CD4-positive, alpha-beta T cell treated with Interleukin-10 for 1 hour (primary cell): ENCODE measurements at places on chromosomes 11 and 22.
A peak's percentile ranks its signal among the peaks of the same experiment; 100 is the strongest.

DNA sequence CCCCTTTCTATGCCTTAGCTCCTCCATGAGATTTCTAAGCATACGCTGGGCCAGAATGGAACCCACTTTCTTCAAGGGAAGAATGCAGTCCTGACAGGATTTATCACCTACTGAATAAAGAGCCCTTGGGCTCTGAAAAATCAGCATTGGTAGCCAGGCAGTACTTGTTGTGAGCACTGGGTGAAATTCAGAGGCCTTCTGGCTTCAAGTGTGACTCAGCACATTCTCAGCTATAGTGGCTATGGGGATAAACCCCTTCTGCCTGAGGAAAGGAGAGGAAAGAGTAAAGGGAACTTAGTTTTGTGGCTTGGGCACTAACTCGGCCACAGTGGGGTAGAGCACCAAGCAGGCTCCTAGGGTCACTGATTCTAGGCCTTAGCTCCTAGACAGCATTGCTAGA lies 574.8 kb downstream of the JRKL start:
- DNase-seq = no peak

- no peak for DNase-seq
These were observed 169.4 kb upstream of the SYT13 start for GRCh38 chr11:45455536-45455935.

GRCh38 chr11:123473941-123474677 lies 44.0 kb downstream of the GRAMD1B start:
- no peak for DNase-seq

- peak; percentile 59 for DNase-seq
These were observed 1.3 kb downstream of the GNG3 start for GRCh38 chr11:62708793-62709192.

- DNase-seq = no peak
These were observed 2.7 kb downstream of the MYO18B start for GRCh38 chr22:25744694-25745093.

DNA sequence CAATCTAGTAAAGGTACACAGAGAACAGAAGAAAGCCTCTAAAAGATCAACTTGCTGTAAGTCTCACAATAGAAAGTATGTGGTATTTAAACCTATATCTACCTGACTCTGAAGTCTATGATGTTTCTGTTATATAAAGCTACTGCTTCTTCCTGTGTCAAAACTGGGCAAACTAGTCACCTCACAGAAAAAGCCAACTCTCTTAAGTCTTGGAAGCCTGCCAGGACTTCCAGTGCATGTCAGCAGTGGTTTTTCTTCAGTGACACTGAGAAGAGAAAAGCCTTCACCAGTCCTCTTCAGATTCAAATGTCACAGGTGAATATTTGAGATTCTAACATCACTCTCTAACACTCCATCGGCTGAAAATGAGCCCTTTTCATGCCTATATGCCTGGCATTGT lies 808.0 kb downstream of the DLG2 start:
- DNase-seq = no peak

- DNase-seq = peak; percentile 56
These were observed 38.1 kb downstream of the LMO1 start for GRCh38 chr11:8225589-8226036.

DNA sequence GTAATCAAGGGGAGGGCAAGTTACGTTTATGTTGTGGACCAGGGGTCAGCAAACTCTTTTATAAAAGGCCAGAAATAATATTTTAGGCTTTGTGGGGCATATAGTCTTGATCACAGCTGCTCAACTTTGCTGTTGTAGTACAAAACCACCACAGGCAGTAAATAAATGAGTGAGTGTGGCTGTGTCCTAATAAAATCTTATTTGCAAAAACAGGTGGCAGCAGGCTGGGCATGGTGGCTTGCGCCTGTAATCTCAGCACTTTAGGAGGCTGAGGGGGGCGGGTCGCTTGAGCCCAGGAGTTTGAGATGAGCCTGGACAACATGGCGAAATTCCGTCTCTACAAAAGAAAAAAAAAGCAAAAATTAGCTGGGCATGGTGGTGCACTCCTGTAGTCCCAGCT lies 57.9 kb upstream of the NUP160 start:
- DNase-seq = no peak

DNA sequence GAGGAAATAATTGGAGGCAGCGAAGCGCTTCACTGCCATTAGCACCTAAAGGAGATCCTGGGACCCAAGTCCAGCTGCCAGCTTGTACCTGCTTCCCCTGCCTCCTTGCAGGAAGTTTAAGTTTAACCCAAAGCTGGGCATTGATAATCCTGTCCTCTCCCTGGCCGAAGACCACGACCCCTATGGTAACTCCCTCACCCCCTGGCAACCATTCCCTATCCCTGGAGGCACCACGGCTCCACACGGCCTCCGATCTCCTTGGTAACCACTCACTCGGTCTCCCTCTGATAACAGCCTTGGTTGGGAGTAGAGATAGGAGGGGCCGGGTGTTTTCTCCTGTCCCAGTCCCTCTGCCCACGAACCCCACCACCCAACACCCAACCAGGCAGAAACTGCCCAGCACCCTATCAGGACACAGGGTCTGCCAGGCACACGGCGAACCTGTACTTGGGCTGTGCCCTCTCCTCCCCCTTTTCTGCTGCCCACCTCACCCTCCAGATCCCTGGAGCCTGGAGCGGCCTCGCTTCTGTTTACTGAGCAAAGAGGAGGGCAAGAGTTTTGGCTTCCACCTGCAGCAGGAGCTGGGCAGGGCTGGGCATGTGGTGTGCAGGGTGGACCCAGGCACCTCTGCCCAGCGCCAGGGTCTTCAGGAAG lies 833 bp downstream of the NHERF4 start:
- DNase-seq = no peak

DNA sequence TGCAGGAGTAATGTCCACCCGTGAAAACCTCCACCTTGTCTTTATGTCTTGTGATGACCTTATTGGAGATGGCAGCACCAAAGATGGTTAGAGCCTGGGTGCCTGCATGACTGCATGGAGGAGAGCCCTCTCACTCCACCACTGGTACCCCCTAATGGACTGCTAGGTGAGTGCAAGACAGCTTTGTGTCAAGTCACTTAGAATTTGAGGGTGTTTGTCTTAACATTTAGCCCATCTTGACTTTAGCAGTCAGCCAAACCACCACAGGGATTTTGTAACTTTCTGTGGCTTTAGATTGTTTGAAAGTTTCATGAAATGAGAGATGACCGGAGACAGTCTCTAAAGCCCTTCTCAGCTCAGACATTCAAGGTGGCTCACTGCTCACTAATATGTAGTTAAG lies 232.9 kb upstream of the NCAM1 start:
- no peak for DNase-seq

GRCh38 chr11:117872975-117873827 lies 3.3 kb downstream of the FXYD6 start:
- DNase-seq = no peak

DNA sequence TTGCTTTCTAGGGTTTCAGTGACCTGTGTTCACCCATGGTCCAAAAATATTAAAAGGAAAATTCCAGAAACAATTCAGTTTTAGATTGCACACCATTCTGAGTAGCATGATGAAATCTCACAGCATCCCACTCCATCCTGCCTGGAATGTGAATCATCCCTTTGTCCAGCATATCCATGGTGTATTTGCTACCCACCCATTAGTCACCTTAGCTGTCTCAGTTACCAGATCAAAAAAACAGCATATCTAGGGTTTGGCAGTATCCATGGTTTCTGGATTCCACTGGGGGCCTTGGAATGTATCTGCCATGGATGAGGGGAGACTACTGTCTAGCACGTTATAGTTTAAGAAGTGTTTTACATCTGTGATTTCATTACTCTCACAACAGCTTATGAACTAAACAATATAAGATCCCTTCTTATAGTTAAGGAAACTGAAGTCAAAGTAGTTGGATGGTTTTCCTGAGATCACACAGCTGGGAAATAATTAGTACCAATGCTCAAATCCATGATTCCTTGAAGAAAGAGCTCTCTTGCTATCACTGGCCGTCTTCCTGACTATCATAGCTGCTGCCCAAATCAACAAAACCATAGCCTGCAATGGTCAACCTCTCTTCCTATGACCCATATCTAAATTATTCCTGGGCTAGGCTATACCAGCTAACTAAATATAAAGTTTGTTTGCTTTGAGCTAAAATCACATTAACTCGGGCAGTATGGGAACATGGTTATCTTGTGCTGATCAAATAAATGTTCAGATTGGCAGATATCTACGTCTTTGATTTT lies 122.6 kb downstream of the MICAL2 start:
- no peak for DNase-seq

DNA sequence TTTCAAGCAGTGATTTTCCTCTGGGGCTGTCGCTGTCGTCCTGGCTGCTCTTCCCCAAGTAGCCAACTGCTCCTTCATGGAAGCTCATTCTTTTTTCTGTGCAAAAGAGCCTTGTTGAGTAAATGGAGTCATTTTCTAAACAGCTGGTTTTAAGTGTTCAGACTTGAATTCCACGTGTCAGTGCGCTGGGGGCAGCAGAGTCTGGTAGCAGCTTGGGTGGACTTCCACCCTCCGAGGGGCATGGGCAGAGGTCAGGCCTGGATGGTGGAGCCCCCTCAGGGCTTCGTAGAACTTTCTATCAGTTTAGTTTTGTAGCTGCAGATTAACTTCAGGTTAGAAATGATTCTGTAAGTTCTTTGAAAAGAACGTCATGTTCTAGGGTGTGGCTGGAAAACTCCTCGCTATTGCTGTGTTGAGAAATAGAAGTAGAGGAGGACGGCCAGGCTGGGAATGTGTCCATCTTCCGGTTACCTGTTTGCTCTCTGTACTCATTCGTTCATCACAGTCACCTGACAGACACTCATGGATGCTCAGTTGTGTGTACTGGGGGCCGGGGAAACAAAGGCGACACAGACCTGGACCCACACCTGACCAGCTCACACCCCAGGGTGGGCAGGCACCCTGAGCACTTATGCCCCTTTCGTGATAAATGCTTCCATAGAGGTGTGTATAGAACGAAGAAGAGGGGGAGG lies 270.7 kb downstream of the TBC1D22A start:
- DNase-seq = no peak

DNA sequence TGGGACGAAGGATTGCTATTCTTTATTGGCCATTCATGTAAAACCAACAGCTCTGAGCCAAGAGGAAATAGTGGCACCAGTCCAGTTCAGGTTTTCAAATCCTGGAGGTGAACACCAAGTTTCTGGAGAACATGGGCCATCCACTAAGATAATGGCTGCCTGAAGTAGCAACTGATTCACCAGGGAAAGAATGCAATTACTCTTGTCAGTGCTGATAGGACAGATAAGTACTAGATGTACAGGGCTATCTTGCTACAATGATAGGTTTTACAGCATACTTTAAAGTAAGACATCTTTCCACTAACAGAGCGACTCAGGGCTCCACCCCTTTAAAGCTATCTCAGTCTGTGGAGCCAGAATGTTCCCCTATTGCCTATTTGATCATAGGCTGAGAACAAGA lies 36.8 kb upstream of the APOA1 start:
- DNase-seq = no peak

DNA sequence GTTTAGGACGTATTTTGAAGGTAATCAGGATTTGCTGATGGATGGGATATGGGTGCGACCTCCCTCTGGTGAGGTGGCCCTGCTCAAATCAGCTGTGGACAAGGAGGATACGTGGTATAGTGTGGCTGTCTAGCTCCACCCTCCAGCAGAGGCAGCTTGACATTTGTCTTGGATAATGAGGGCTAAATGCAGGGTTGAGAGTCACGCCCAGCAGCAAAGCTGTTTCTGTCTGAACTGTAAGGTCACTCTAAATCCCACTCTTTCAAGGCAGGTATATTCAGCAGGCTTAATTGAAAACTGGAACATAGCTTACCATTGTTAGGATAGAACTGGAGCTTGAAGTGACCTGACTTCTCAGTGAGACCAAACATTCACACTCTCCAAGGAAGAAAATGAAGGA lies 98.7 kb downstream of the SWAP70 start:
- no peak for DNase-seq

DNA sequence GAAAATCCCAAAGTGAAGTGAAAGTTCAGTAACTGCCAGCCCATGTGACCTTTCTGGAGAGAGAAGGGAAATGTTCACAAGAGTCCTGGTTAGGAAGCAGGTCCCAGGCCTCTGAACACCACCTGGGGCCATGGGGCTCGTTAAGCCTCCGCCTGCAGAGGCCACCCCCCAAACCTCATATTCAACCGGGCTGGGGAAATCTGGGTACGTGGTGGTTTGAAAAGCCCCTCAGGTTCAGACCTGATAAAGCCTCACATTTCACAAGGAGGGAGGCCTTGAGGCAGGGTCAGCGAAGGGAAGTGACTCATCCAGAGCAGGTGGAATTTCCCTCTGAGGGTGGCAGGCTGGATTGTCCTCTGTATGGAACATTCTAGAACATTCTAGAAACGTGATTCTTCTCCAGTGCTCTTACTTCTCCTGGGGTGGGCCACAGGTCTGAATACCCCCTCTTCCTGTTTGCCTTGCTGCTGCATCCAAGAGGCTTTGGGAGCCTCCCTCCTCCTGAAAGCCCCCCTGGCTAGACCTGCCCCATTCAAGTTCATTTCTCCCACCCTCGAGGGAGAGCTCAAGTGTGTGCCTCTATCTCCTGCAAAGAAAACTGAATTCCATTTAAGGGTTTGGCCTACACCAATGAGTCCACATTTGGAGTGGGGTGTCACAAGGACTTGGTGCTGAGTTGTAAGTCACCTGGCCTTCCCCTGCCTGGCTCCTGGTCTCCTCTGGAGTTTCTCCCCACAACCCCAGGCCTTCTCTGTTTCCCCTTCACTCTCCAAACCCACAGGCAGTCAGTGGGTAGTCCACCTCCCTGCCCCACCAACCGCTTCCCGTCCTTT lies 6.3 kb downstream of the FXYD2 start:
- DNase-seq = peak; percentile 69

GRCh38 chr11:409008-409599 lies 5.7 kb downstream of the SIGIRR start:
- DNase-seq = no peak

DNA sequence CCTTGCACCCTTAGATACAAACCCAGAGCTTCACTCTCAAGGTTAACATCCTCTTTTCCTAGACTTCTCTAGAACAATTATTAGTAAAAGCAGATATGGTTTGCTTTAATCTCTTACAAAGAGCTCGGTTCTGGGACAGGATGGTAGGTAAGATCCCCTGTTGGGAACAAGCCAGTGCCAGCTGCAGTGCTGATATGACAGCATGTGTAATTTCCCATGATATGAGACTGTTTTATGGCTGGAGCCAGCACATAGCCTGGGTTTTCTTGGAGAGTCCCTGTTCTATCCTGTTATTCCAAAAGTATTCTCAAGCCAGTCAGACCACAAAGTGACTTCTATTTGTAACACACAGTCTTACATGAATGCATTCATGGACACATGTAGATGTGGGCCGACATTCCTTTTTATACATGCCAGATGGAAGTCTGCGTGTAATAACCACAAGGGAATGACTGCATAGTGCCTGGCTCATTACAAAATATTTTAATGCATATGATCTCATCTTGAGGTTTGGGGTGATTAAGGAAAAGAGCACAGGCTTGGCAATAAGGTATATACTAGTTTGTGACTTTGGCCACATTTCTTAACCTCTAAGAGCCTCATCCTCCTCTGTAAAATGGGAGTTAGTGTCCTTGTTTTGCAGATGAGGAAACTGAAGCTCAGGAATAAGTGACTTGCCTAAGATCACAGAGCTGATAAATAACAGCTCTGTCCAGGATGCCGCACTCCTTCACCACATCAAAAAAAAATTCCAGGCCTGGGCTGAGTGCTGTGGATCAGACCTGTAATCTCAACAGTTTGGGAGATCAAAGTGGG lies 21.8 kb downstream of the CLMP start:
- DNase-seq = no peak
